ENCODE measurements at places on chromosomes 2 and 18.
A peak's percentile ranks its signal among the peaks of the same experiment; 100 is the strongest.

DNA sequence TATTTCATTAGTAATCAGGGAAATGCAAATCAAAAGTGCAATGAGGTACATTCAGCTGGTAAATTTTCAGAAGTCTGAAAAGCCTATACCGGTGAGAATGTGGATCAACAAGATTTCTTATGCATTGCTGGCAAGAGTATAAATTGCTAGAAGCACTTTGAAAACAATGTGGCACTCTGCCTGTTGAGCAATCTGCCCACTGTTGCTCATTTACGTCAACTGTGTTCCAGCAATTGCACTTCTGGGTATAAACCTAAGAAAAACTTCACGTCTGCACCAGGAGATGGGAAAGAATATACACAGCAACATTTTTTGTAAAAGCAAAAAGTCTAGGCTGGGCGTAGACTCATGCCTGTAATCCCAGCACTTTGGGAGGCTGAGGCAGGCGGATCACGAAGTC, 40.8 kb downstream of the MTERF4 start:
- no peak for DNase-seq

- no peak for DNase-seq
Measured at GRCh38 chr2:4898706-4899105, 793.5 kb upstream of the SOX11 start.

DNA sequence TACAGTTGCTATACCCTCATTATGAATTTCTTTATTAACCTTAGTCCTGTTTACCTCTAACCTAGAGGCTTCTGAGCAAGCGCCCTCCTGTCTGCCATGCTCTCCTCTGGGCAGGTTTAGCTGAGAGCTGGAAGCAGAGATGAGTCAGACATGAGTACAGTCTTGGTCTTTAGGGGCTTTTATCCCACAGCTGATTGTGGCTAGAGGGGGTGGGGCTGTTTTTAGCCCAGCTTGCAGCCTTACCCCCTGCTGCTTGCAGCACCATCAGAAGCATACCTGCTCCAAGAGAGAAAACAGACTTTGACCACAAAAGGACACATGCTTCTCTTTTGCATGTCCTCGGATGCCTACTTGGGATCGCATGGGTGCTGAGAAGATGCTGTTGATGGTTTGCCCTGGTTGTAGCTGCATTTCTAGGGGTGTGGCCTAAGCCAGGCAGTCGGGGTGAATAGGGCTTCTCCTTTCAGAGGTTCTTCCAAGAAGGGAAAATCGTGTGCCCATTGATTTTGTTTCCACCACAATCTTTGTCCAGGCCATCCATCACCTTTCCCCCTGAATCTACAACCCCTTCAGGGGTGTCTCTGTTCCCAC, 115.0 kb upstream of the LGALSL start:
- DNase-seq = no peak

DNA sequence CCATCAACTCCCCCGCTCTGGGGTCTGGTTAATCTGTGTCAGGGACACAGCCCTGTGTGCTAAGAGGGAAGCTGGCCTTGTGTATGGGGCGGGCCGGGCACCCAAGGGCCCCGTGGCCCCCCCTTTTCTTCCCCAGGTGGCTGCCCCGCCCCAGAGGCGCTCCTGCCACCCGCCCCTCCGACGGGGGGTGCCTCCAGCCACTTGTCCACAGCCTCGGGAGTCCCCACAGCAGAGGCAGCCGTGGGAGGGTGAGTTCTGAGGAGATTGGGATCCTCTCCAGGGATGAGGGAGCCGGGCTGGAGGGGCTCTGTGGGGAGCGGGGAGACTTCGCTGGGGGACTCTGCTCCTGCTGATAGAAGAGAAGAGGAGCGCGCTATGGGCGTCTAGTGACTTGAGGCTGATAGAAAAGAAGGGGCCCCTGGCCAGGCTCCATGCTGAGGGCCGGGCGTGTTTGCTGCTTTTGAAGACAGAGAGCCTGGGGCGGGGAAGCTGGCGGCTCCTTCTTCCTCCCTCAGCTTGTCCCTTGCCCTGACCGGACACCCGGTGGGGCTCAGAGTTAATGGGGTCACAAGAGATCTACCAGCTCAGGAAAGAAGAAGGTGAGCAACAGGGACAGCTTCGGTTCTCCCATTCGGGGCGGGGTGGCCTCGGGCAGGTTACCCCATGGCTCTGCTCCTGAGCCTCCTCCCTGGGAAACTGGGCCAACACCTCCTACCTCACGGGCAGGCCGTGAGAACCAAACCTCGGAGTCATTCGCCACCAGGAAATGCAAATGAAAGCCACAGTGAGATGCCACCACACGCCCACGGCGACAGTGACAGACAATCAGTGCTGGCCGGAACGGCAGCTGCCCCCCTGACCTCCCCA, 89.4 kb upstream of the TAF1B start:
- no peak for DNase-seq

- peak; percentile 21 for DNase-seq
Measured at GRCh38 chr18:44651478-44651877, 29.2 kb upstream of the SETBP1 start.

GRCh38 chr18:69492861-69493260, 92.2 kb downstream of the DOK6 start:
- DNase-seq = no peak

DNA sequence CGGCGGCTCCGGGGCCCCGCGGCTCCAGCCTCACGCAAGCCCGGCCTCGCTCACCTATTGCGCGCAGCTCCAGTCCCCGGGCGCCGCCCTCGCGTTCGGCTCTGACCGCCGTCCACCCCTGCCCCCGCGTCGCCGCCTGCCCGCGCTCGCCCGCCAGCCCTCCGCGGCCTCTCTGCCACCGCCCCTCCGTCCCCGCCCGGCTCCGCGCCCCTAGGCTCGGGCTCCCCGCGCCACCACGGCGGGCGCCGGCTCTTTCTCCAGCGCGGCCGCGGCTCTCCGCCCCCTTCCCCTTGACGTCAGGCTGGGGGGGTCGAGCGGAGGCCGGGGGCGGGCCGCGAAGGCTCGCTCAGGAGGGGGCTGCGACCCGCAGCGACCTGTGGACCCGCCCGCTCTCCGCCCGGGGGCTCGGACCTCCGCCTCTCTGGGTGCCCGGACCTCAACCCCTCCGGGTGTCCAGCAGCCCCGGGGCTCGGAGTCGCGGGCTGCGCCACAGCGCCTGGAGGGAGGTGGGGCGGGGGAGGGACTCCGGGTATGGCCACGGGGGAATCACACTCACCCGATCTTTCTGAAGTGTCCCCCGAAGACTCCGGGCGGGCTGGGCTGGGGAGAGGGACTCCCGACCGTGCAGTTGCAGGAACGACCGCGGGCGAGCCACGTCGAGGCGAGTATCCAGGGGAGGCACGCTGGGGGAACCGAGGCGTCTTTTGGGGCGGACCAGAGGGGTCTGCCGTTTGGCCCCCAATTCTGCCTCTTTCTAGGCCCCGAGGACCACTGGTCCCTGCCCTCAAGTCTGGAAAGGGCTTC, at the start of gene SEMA4C:
TSS of gene SEMA4C (minus strand) at position 259 of the 804 bp plus-strand sequence. CDS start 2,194 bp downstream, outside the sequence.
- DNase-seq = peak; percentile 72

- no peak for DNase-seq
Measured at GRCh38 chr2:33616873-33617272, 17.8 kb upstream of the FAM98A start.

DNA sequence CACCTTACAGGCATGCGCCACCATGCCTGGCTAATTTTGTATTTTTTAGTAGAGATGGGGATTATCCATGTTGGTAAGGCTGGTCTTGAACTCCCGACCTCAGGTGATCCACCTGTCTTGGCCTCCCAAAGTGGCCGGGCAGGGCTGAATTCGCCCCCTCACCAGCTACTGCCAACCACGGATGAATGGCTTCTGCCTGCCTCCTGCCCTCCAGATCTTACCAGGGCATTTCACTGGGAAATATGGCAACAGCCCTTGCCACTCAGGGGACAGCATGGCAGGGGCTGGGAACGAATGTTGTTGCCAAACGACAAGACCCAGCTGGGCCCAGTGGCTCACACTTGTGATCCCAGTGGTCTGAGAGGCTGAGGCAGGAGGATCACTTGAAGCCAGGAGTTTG, 1.8 kb upstream of the ALPP start:
- no peak for DNase-seq

GRCh38 chr18:59002974-59003594, 136.6 kb upstream of the SEC11C start:
- DNase-seq = no peak

GRCh38 chr2:225378984-225379383, 20.5 kb upstream of the NYAP2 start:
- peak; percentile 46 for DNase-seq

- no peak for DNase-seq
Measured at GRCh38 chr2:84972932-84973331, 2.0 kb downstream of the KCMF1 start.

DNA sequence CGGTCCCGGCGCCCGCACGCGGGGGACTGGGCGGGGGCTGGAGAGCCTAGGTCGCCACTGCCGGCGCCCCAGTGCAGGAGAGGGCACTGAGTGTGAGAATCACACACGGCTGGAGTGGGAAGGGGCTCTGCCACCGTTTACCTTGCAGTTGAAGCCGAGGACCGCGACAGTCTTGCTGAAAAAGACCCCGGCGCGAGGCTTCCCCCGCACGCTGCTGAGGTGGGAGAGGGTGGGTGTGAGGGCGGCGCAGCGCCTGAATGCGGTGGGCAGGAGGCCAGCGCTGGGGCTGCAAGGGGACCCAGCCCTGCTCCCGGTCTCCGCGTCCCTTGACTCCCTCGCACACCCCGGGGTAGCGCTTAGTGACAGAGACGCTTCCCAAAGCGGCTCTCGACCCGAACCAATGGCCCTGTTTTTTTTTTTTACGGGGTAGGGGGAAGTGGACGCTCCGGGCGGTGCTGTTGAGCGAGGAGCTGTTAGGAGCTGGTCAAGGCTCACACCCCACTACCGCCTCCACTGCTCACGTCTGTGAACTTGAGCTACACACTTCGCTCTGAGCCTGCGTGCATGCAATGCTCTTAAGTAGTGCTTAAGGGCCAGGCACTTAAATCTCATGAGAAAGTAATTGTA, 794 bp downstream of the NOTO start:
- DNase-seq = peak; percentile 60

GRCh38 chr2:5777131-5777535, 84.9 kb downstream of the SOX11 start:
- DNase-seq = no peak

- DNase-seq = no peak
Measured at GRCh38 chr2:155872396-155872795, 460.1 kb downstream of the NR4A2 start.

- no peak for DNase-seq
Measured at GRCh38 chr2:226898897-226899296, 63.0 kb downstream of the RHBDD1 start.
